ENCODE measurements at places on chromosomes 6 and 20.

DNA sequence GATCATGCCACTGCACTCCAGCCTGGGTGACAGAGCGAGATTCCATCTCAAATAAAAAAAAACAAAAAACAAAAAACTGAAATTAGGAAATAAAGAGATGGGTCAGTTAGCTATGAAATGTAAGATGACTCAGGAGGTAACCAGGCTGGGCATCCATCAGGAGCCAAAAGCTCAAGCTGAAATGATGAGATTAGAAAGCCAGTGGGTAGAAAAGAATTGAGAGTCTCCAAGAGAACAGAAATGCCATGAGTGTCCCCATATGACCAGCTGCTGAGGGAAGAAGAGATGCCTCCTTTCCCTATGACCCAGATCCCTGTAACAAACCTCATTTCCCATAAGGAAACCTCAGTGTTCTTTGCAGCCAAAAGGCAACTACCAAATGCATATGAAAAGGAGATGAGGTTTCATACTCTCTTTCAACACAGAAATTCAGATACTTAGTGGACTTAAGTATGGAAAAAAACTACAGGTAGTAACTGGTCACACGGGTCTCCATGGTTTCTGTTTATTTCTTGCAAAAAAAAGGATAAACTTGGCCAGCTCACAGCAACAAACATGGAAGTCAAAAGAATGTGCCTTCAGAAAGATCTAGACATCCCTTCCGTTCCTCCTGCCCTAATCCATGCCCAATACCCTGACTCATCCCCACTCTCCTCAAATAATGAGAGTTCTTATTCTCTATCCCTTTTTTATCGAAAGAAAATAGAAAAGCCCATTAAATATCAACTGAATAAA is 8.1 kb downstream of the ARHGAP18 start:
- DNase-seq, result no peak

DNA sequence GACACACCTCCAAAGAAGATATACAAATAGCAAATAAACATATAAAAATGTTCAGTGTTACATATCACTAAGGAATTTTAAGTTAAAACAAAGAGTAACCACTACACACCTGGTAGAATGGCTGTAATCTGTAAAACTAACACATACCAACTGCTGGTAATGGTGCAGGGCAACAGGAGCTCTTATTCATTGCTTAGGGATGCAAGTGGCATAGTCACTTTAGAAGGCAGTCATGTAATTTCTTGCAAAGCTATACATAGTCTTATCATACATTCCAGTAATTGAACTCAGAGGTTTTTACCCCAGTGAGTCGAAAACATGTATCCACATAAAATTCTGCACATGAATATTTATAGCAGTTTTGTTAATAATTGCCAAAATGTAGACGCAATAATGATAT is 906.8 kb upstream of the CITED2 start:
- DNase-seq, result no peak

DNA sequence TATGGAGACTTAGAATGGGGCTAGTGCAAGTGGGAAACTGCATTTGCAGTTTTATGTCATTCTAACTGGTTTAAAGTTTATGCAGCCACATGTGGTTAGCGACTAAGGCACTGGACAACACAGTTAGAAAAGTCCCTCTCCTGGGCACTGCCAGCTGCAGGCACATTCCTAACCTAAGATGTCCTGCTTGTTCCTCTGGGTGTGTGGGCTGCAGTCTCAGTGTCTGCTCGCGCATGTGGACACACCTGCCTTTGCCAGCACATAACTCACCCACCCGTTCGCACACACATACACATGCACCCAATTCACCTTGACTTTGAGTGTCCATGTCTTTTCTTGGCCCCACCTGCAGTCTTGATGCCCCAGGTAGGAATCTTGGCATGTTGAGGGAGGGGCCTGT is 18.5 kb upstream of the SLC22A2 start:
- DNase-seq, result no peak

GRCh38 chr6:5249451-5250122 is 11.2 kb downstream of the LYRM4 start:
- DNase-seq, result no peak

DNA sequence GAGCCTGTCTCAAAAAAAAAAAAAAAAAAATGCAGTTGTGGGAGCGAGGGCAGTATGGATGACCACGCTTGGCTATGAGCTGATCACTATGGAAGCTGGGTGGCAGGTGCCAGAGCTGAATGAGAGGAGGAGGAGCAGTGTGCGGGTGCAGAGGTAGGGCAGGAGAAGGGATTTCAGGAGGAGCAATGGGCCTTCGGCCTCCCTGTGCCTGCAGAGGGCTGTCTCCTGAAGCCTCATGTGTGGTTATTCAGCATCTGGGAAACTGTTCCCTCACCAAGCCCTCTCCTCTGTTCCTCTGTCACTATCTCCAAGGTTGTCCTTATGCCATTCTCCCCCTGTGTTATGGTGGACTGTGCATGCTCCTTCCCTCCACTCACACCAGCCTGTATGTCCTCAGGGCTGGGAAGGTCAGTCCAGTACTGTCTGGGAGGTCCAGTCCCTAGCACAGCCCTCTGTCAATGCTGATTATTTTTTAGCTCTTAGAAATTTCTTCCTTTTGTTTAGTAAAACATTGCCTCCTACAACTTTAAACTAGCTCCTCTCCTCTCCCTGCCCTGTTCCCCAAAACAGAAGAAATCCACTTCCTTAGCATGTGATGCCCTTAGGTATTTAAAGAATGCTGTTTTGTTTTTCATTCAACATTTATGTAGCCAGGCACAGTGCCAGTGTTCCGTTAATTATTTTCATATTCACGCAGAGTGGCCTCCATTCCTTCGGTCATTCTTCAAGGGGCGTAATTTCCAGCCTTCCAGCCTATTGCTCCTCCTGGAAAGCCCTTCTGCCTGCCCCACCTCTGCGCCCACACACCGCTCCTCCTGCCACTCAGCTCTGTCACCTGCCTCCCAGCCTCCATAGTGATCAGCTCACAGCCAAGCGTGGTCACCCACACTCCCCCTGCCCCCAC is 48.9 kb downstream of the CNBD2 start:
- no peak for DNase-seq

DNA sequence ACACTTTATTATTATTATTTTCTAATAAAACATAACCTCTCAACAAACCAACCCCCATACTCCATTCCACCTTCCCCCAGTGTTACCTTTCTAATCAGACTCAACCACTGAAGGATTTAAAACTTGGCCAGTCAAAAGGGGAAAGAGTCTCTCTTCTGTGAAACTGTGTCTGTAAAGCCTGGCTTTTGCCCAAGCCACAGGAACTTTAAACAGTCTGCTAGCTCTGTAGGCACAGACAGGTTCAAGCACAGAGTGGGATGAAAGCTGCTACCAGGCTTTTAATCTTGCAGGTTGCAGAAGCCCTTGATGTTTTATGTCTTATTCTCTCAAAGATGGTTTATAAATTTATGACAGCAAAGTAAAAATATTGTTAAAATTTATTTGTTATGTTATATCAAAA is 585.7 kb downstream of the TENT5A start:
- no peak for DNase-seq

DNA sequence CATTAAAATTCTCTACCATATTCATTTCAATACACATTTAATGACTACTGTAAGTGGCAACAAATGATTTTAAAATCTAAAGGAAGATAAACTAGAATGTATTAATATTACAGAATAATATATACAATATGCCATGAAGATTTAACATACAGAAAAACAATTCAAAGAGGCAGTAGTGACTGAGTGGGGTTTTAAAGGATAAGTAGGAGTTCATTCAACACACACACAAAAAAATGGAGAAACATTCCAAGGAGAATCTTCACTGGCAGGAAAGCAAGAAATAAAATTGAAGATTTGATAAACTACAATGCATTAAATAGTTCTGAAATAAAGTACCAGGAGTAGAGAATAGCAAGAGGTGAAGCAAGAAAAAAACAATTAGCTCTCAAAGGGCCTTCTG is 215.1 kb downstream of the IBTK start:
- no peak for DNase-seq

GRCh38 chr6:111604259-111605099 is 1.2 kb downstream of the TRAF3IP2 start:
- no peak for DNase-seq

GRCh38 chr20:5731753-5732366 is 18.3 kb upstream of the SHLD1 start:
- DNase-seq, result no peak

DNA sequence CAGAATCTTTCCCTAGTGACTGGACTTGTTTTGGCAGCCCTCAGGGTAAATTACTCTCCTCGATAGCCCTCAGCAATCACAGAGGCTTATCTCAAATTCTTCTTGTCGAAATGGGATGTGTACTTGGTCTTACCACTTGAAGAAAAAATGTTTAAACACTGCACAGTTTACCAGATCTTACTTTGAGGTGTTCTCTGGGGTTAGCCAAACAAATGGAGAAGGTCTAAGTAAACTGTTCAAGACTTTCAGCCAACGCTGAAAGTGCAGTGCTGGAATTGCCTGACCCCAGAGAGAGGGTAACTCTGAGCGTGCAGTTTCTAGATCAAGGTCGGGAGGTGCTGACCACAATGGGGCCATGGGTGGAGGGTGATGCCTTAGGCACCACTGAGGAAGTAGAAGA is 39.2 kb downstream of the MYLIP start:
- DNase-seq, result no peak

- no peak for DNase-seq
Observed at GRCh38 chr6:146975093-146975492, 229.1 kb upstream of the STXBP5 start.

DNA sequence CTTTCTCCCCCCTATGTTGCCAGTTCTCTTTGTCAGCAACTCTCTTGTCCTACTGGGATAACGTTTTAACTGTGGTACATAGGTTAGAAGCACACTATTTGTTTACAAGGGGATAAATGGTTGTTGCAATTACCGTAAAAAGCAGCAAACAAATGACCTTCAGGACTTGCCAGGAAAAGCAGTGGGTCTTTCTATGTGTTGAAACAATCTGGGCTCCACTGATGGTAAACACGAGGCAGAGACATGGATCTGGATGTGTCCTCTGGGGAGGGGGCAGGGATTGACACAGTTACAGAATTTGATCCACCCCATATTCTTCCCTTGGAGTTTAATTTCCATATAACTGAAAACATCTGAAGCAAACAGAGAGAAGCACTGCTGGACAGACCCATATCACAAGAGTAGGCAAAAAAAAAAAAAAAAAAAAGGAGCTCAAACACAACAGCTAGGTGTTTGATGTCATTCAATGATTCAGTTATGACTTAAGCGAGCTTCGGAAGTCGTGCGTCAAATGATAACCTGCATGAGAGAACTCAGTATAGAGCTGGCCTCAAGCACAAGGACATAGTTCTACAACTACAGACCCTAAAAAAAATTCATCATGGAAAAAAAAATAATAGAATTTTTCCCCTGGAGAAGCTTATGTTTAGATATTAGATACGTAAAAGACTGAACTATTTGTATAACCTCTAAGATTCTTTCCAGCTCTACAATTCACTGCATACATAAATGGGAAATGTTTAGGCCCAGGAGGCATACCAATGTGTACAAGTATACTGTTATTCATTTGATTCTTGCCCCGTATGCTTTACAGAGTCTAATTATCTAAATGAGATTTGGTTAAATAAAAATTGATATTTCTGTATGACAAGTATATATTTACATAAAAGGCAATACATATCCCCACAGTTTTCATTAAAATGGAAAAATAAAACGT is 127.7 kb downstream of the ALDH8A1 start:
- DNase-seq, result no peak

DNA sequence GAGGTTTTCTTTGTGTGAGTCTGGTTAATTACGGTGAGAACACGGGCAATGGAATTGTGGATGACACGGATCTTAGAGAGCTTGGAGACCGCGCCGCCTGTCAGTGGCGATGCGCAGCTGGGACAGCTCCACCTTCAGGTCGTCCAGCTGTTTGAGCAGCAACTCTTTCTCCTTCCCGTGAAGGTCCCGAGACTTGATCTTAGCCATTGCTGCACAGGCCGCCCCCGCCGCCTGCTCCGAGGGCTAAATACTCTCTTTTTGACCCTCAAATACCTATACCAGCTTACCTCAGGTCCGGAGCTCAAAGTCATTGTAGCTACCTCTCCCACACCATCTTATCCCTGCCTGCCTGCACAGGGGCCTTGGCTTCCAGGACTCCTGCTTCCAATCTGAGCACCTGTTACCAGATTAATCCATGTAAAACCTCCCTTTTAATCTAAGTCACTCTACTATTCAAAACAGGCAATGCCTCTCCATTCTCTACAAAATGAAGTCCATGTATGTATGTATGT is 100.2 kb downstream of the PREP start:
- DNase-seq, result no peak

DNA sequence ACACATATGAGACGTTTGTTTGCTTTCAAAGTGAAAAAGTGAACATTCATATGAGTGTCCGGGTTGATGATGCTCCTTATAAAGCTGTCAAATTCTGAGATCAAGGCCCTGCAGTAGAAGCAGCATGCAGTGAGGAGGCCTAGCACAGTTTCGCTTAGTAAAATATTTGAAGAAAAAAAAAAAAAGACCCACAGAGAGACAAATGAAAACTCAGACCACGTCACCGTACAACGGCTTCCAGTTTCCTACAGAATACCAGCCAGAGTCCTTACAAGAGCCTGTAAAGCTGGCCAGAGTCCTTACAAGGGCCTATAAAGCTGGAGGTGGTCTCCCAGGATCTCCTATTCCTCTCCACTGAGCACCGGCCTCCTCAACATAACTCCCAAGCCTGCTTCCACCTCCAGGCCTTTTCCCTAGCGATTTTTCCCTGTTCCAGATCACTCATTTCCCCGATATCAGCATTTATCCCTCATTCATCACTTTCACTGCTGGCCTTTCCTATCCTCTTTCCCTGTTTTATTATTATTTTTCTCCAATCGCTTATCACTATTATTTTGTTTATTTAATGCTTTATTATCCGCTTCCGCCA is 1.5 kb upstream of the HMGN4 start:
- DNase-seq, result no peak

GRCh38 chr6:162377735-162378134 is 349.8 kb downstream of the PRKN start:
- no peak for DNase-seq

DNA sequence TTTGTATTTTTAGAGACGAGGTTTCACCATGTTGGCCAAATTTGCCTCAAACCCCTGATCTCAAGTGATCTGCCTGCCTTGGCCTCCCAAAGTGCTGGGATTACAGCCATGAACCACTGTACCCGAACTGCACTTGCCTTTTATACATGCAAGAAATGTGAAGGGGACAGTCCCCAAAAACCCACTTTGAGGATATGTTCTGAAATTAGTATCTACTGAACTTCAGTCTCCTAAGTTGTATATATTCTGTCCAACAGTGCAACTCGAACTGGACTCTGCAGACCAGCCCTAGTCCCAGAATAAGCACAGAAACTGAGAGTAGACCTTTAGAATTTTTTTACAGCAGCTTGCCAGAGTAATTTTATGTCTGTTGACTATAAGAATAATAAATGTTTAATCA is 28.5 kb downstream of the BACH2 start:
- no peak for DNase-seq

DNA sequence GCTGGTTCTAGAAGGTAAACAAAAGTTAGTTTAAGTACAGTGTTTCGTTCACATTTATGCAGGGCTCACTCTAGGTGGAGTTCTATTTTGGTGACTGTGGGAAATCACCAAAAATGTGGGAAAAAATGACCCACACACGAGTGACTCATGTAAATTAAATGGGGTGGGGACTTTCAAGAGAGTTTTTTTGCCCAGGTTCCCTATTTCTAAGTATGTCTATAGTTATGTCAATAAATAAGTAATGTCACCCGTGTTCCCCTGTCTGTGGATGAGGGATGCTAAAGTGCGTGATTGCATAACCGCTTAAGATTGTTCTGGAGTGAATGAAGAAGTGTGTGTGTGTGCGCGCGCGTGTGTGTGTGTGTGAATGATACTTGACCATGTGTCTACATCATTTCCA is 69.1 kb downstream of the MYB start:
- DNase-seq, result no peak

GRCh38 chr6:53943395-53943794 is 148.6 kb downstream of the LRRC1 start:
- DNase-seq, result no peak

GRCh38 chr6:73169111-73169510 is 56.2 kb downstream of the KHDC1L start:
- DNase-seq, result no peak
